Fibroblast of gingiva (primary cell): ENCODE measurements at places on chromosomes 12 and 14.

- DNase-seq = peak; percentile 12
These were observed at the start of gene GPD1 for GRCh38 chr12:50103767-50104321. Gene GPD1, plus strand, starts transcription at chr12:50104008. Its CDS starts 43 bp downstream, at chr12:50104051.

DNA sequence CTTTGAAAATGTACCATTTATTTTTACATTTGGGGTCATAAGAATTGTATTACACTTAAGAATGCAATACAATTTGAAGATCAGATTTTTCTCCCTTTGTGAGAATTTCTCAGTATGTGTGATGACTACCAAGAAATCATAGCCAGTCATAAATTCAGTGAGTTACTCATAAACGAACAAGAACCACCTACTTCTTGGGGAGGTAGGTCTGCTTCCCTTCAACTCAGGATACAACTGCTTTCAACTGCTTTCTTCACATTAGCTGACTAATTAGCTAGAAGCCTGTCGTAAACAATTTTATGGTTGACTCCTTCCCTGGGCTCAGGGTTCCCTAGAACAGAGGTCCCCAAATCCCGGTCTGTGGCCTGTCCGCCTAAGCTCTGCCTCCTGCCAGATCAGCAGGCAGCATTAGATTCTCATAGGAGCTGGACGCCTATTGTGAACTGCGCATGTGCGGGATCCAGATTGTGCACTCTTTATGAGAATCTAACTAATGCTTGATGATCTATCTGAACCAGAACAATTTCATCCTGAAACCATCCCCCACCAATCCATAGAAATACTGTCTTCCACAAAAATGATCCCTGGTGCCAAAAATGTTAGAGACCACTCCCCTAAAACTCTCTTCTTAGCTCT, 3.7 kb downstream of the ANG start:
- DNase-seq = no peak

DNA sequence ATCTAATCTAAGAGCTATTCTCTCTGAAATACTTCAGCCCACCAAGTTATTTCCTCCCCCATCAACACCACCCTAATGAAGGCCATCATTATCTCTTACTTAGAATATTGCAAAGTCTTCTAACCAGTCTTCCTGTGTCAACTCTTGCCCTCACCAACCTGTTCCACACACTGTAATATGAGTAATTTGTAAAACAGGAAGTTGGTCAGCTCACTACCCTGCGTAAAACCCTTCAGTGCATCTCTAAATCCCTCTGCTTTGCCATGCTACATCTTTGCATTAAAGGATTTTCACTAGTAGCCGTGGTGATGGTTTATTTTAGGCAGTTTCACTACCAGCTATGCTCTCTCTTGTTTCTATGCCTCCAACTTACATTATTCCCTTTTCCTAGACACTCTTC, 70.0 kb downstream of the KIF21A start:
- no peak for DNase-seq

GRCh38 chr14:64763801-64764621, 59.8 kb downstream of the PLEKHG3 start:
- no peak for DNase-seq

GRCh38 chr14:83164016-83164415, 1630.4 kb upstream of the SEL1L start:
- peak; percentile 73 for DNase-seq

GRCh38 chr14:68942296-68943035, 36.6 kb downstream of the ACTN1 start:
- DNase-seq = no peak

DNA sequence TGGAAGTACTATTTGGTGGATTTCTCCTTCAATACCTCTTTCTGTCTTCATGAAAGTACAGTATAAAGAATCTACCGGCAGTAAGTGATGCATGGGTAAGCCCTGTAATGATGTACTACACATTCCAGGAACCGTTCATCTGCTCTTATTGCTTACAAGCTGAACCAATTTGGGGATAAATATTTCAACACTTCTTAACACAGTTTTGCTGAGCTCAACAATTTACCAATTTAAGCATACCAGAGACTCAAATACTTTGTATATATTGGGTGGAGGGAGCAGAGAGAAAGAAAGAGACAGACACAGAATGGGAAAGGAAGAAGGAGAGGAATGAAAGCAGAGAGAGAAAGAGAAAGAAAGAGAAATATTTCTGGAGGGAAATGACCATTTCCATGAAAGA, 821.1 kb upstream of the FLRT2 start:
- DNase-seq = no peak

DNA sequence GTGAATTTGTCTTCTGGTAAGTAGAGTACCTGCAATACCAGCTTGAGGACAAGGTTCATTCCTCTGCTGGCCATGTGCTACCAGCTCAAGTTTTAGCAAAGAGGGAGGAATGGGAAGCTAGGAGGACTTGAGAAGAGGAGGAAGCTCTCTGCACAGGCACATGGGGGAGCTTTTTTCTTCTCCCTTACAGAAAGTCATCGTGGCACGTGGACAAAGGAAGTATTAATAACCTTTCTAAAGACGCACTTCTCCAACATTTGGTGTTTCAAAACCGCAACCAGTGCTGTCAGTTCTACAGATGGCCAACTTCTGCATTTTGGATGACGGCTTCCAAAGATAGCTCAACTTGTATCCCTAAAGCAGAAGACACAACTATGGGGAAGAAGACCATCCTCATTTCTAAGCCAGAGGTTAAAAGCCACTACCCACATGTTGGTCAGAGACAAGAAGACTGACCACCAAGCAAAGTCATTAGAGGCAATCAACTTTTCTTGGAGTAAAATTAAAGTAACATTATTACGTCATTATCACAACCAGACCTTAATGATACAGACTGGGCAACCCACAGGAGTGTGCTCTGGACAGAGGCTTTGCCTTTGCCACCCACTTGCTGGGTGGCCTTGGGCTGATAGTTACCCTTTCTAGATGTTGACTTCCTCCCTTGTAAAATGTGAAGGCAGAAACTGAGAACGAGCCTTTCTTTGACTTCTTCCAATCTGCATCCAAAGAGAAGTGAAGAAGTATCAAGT, 12.3 kb upstream of the TMED10 start:
- DNase-seq = no peak

- peak; percentile 96 for DNase-seq
These were observed 25.1 kb upstream of the UBC start for GRCh38 chr12:124939421-124940142.

- no peak for DNase-seq
These were observed 83.7 kb upstream of the IGF1 start for GRCh38 chr12:102564026-102564425.

GRCh38 chr14:97299661-97300060, 502.5 kb downstream of the VRK1 start:
- no peak for DNase-seq

GRCh38 chr14:24231263-24232120, 675 bp downstream of the NEDD8 start:
- DNase-seq = no peak

DNA sequence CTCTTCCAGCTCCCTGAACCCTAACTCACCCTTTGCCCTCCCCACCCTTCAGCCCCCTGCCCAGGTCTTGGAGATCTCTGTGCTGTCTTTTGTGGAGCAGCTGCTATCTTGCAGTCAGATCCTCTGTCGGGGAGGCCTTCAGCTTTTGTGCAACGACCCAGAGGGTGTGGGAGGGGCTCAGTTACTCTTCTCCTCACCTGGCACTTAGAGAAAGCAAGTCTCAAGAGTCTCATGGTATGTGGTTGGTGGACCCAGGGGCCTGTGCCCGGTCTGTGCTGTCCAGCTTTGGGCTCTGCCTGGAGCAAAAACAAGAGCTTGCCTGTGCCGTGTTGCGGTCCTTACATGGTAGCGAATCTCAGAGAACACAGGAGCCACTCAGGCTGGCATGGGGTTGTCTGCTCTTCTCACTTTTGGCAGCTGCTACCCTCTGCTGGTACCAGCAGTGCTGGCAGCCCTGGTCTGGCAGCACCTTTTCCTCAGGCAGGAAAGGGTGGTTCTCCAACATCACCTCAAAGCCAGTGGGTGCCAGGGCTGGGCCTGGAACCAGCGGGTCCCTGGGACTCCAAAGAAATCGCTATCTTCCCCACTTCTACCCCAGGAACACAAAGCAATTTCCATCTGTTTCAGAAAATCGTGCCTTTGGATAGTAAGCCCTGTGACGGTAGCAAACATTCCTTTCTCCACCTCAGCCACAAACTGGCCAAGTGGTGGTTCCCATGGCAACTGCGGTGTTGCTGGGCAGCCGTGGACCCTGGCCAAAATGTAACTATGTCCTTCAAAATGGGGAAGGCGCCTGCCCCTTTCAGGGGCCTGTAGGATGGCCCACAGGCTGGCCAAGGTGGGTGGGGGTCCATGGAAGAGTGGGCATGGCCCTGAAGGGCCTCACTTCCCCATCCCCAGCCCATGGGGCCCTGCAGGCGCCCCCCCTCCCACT, 90.0 kb downstream of the RIN3 start:
- DNase-seq = peak; percentile 63

DNA sequence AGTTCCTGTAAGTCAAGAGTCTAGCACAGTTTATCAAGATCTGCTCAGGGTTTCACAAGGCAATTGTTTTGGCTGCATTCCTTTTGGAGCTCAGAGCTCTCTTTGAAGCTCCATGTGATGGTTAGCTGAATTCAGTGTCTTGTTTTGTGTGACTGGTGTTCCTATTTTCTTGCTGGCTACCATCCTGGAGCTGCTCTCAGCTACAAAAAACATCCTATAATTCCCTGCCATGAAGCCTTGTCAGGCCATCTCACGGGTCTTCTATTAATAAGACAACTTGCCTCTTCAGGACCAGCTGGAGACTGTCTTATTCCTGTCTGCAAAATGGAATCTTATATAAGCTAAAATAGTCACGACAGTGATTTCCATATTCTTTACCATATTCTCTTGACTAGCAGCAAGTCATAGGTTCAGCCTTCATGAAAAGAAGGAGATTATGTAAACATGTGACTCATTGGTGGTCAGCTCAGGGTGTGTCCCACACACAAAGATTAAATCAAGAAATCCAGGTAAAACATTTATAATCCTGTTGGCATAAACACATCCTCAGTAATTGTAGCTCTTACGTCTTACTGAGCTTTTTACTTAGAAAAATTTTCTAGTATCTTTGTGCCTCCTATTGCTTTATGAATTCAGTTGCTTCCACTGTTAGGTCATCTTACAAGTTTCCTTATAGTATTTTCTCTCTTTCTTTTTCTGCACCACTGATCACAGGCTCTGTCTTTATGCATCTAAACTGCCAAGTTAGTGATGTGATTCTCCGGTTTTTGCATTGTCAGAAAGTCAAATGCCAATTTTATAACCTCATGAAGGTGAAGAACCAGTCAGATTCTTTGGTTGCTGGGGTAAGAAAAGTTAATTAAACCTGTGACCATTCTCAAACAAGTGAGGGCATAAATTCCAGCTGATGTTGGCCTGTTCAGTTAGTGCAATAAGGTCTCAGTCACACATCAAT, 378.5 kb upstream of the MGAT4C start:
- no peak for DNase-seq

DNA sequence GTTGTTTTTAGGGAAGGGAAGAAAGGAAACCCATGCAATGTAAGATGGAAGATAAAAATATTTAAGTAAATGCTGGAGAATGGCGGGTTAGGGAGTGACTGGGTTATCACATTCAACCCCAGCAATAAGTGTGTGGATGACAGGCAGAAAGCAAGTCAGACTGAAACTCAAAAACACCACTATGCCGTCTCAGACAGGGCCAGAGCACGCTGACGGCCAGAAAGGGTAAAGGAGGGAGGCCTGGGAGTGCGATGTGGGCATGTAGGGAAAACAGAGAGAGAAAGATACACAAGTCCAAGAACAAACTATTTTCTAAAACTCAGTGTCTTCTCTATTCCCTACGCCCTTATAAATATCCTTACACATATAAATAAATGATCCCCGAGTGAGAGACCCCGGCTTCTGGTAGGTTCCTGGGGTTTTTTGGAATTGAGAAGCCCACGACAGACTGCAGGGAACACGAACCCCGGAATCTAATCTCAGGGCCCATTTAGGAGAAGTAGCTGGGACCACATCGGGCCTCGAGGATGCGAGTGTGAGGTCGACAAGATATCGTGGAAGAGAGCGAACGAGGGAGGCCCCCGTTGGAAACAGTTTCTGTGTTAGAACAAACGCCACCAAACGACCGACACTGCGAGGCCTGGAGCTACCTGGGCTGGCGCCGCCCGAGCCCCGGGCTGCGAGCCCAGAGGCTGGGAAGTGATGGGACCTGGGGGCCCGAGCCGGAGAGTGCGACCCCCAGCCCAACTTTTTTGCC, 735 bp upstream of the OTX2 start:
- no peak for DNase-seq

GRCh38 chr12:76544601-76545261, 14.8 kb downstream of the OSBPL8 start:
- DNase-seq = no peak

DNA sequence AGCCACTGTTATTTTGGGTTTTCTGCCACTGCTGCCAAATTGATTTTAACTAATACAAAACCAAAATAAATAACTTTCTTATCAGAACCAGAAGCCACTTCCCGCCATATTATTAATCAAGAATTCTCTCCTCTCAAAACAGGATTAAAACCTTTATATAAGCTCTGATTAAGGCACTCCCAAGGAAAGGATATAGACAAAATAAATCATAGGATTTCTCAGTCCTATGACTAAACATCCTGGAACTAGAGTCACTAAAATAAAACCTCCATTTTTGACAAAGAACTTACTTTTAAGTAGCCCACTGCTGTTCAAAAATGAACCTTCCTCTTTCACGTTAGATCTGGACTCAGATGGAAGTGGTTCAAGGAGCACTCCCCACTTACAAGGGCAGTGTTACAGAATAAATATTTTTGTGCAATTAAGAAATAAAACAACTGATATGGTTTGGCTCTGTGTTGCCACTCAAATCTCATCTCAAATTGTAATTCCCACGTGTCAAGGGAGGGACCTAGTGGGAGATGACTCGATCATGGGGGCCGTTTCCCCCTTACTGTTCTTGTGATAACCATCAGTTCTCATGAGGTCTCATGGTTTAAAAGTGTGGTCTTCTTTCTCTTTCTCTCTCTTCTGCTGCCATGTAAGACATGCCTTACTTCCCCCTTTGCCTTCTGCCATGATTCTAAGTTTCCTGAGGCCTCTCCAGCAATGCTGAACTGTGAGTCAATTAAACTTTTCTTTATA, 26.4 kb downstream of the GXYLT1 start:
- DNase-seq = no peak

DNA sequence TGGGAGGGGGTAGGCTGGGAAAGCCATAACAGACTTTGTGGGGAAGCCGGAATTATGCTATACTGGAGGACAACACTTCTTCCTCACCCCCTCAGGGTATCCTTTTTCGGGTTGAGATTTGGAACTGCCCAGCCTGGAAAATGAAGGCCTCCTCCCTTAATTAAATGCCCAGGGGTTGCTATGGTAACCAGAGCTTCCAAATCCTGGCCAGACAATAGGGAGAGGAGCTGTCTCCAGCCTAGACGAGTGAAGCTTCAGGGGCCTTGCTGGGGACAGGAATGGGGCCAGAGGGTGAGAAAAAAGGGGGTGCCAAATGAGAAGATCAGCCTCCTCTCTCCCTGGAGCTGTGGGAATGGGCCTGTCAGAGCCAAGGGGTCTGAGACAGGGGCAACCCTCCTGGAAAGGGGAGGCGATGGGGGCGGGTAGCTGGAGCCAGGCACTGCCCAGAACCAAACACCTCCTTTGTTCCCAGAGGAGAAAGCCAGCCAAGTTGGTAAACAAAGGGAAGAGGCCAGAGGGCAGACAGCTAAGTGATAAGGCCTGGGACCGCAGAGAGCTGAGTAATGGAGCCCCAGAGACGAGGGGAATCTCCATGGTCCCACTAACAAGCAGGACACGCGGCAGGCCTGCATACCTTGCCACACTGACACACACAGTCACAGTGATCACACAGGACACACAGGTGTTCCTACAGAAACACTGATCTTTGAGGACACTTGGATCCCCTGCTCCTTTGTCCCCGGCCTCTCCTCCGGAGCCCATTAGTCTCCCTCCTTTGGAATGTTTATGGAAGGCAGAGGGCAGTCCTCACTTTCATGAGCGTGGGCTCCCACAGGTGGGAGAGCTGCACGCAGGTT, 17.9 kb upstream of the RND1 start:
- DNase-seq = no peak
